GM23248 (cell line): ENCODE measurements at places on chromosomes 13 and 19.

GRCh38 chr13:45356966-45357672, 16.1 kb upstream of the TPT1 start:
- DNase-seq: no peak

DNA sequence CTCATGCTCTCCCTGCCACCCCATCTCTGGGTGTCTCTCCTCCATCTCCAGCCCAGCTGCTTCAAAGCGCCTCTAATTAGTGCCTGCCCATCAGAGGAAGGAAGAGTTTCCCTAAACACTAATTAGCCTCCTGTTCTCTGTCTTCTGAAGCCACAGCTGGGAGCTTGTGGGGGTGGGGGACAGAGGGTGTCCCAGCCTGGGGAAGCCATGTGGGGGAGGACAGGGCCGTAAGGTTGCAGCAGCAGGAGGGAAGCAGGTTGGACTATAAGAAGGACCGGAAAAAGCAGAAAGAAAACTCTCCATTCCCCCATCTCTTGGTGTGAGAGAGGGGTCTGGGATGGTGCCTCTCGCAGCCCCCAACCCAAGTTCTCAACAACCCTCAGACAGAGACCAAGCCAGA, 26.2 kb downstream of the SLC8A2 start:
- no peak for DNase-seq

GRCh38 chr19:1718420-1719291, 34.6 kb upstream of the ONECUT3 start:
- DNase-seq: no peak

DNA sequence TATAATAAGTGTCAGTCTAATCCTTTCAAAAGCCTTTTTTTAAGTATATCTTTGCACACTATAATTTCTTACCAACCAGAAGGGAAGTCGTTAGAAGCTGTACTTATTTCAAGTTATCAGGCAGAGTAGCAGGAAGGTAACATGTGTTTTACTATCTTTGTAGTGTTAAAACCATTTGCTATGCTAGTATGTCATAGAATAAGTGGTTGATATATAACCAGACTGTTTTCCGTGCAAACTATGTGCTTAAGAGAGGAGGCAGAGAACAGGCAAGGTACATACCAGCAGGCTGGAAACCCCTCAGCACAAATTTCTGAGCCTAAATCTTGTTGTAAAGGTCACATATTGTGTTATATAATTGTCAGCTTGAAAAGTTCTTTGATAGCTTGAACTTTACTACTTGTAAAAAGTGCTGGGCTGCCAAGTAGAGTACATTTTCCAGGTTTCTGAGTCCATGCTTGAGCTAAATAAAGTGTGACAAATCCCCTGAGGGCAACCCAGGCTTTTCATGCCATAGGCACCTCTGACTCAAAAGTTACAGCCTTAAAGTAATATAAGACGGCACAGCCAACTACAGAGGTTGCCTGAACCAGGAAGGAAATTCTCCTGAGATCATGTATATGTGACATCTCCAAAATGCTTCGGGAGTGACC, 1297.4 kb downstream of the PCDH9 start:
- peak; percentile 23 for DNase-seq

- no peak for DNase-seq
Measured at GRCh38 chr13:24224232-24224680, 63.7 kb downstream of the SPATA13 start.

DNA sequence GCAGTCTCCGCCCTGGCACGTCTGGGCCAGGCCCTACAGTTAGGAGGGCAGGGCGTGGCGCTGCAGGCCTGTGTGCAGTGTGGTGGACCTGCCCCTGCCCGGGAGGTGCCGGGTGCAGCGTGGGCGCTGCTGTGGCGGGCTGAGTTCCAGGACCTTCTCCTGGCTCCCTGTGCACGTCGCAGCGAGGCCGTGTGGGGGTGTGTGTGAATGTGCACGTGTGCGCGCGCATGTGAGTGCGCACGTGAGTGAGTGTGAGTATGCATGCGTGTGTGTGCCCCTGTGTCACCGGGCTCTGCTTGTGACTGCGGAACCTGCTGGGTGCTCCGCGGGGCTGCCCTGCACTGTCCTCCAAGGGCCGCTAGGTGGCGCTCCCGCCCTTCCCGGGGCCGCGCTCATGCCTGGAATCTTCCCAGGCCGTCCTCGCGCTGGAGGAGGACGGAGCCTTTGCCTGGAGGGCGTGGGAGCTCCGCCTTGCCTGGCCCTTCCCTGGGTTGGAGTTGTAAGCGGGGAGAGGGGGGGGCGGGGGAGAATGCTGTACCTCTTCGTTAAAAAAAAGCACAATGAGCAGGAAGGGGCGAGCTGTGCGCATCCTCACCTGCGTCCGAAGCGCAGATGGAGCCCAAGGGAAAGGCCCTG, 79.3 kb downstream of the KDM4B start:
- DNase-seq: peak; percentile 92

- no peak for DNase-seq
Measured at GRCh38 chr13:64248371-64249065, 2832.9 kb upstream of the PCDH20 start.

- peak; percentile 35 for DNase-seq
Measured at GRCh38 chr13:98108341-98108740, 34.6 kb upstream of the FARP1 start.

DNA sequence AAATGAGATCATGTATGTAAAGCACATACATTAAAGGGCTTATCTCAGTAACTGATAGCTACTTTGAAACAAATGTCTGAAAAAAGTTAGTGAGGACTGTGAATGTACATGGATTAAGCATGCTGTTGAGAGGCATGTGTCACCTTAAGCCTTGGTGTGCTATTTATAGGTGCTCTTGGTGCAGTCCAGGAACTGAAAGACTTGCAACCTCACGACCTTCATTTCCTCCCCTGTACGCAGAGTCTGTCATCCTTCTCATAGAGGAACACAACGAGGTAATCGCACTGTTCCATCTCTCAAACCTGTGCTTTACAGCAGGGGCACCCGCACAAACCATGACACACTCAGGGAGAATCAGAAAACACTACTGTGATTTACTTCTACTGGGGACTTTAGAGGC, 65.6 kb downstream of the UFM1 start:
- DNase-seq: no peak

GRCh38 chr13:95327190-95327589, 25.9 kb upstream of the ABCC4 start:
- no peak for DNase-seq

DNA sequence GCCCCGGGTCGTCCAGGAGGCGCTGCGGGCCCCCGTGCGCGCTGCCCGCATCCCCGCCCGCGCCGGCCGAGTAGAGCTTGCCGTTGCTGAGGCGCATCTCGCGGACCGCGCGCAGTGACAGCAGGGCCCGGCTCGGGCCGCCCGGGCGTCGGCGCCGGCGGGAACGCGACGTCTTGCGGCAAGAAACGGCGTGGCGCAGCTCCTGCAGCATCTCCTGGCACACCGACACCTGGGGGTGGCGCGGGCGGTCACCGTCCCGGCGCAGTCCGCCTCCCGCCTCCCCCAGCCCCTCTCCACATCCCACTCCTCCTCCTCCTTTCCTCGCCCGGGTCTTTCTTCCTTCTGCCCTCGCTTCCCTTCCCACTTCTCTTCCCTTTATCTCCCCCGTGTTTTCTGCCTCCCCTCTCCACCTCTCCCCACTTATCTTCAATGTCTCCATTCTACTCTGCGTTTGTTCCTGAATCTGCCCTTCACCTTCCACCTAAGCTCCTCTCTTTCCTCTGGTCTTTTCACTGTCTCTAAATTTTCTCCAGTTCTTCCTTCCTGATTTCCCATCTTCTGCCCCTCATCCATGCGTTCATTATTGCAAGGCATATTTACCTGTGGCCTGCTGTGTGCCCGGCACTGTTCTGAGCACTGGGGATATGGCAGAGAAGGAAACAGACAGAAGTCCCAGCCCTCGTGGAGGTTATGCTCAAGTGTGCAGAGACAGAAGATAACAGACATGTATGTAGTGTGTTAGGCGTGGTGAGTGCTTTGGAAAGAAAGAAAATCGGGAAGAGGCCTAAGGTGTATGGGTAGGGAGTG, 5.2 kb upstream of the ATP1A3 start:
- DNase-seq: peak; percentile 42

GRCh38 chr13:37100731-37101130, 4.7 kb downstream of the CSNK1A1L start:
- no peak for DNase-seq

GRCh38 chr13:39777527-39778061, 122.1 kb downstream of the COG6 start:
- DNase-seq: peak; percentile 91

DNA sequence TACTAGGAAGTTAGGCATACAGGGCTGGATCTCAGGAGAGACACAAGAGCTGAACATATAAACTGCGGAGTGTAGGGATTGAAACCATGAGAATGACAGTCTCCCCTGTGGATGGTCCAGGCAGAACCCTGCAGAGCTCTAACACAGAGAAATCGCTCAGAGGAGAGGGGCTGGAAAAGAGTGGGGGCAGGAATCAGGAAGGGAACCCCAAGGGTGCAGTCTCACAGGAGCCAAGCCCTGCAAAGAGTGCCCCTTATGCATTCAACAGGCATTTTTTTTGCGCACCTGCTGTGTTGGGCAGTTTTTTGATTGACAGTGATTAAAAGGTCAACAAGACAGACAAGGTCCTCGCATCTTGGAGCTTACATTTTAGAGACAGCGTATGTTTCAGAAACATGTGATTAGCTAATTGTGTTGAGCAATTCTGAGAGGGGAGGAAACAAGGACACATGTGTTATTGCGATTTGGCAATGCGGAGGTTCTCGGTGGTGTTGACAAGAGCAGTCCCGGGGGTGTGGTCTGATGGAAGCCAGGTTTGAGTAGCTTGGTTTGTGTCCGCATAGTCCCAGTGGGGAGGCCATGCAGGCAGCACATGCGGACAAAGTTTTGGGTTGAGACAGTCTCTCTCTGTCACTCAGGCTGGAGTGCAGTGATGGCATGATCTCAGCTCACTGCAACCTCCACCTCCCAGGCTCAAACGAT, 182.6 kb upstream of the IRS2 start:
- DNase-seq: peak; percentile 26

DNA sequence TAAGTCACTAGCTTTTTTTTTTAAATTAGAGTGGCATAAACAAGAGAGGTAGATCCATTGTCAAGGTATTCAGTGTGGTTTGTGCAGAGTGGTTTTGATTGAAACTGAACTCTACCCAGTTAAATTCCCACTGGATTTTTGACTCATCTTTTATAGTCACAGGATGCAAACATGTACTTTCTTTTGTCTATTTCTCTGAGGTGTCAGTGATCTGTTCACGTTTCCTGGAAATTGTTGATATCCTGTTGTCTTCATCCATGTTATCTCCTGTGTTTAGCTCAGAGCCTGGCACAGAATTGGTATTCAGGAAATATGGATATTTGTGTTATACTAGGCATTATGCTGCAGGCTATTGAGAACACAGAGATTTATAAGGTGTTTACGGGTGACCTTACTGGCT, 119.7 kb downstream of the PCCA start:
- peak; percentile 8 for DNase-seq
